ENCODE measurements at places on chromosomes 6 and 20.
A peak's percentile ranks its signal among the peaks of the same experiment; 100 is the strongest.

DNA sequence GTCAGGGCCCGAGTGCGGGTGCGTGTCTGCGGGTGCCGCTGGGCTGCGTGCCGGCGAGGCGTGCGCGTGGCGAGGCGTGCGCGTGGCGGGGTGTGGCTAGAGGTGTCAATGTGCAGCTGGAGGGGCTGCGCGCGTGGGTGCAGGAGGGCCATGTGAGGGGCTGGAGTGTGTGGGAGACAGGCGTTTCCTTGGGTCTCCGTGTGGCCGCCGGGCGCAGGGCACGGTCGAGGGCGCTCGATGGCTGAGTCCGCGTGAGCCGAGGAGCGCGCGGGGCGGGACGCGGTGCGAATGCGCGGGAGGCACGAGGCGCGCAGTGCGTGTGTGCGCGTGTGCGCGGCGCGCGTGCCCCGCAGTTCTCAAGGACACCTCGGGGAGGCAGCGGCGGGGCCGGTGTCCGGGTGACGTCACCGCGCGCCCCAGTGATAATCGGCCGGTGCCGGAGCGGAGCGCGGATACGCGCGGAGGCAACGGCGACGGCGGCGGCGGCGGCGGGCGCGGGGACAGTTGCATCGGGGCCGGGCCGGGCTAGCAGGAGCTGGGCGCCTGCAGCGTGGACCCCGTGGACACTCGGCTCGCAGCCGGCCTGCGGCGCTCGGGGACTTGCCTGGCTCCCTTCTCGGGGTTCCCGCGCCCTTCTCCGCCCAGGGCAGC is 38.7 kb downstream of the YTHDF1 start:
- no peak for DNase-seq

- DNase-seq = no peak
Measured at GRCh38 chr20:46575937-46576461, 25.5 kb upstream of the OCSTAMP start.

DNA sequence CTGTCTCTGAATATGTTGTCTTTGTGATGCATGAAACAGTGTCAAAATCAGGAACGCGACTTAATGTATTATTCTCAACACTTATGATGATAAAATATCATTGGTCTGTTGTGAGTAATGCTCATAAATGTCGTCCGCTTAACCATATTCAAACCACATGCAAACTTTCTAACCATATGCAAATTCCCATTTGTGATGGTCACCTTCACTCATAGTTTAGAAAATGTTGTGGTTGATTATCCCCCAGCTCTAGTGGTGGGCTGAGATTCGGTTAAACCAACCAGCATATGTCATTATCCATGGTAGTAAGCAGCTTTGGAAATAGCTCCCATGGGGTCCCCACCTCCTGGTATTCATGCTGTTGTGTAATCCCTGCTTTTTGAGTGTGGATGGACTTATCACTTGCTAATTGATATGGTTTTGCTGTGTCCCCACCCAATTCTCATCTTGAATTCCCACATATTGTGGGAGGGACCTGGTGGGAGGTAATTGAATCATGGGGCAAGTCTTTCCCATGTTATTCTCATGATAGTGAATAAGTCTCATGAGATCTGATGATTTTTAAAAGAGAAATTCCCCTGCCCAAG is 360.0 kb upstream of the TSHZ2 start:
- no peak for DNase-seq

DNA sequence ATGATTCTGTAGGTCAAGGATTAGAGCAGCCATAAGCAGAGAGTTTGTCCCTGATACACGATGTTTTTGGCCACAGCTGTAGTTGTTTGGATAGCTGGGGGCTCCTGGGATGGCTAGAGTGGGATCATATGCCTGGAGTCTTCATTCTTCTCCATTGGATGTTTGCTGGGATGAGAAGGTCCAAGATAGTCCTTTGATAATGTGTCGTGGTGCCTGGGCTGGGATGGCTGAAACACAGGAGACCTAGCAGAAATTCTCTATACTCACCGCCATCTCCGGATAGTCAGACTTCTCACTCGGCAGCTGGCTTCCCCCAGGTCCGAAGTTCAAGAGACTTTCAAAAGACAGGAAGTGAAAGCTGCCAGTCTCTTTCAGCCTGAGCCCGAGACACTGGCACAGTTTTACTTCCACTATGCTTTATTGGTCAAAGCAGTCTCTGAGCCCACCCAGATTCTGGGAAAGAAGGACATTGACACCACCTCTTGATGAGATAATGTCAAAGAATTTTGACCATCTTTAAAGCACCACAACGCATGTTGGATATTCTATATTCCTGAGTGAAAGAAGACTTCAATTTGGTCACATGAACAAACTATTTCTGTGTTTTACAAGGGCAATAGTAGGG is 16.0 kb downstream of the MARCKS start:
- no peak for DNase-seq

DNA sequence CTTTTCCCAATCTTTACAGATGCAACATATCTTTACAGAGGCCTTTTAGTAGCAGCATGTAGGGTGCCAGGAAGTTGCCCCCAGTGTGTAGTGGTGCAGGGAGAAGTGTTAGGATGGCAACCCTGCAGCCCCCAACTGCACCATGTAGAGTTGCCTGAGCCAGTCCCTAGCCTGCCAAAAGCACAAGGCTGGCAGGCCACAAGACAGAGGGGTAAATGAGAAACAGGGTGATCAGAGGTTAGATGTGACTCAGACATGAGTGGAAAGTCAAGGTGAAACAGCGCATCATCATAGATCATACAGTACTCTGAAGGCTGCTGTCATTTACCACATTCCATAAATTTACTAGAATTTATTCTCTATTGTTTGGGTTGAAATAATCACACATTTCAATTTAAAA is 467.5 kb downstream of the PRKN start:
- DNase-seq = no peak

GRCh38 chr20:59004493-59004762 is 2.6 kb downstream of the CTSZ start:
- no peak for DNase-seq

DNA sequence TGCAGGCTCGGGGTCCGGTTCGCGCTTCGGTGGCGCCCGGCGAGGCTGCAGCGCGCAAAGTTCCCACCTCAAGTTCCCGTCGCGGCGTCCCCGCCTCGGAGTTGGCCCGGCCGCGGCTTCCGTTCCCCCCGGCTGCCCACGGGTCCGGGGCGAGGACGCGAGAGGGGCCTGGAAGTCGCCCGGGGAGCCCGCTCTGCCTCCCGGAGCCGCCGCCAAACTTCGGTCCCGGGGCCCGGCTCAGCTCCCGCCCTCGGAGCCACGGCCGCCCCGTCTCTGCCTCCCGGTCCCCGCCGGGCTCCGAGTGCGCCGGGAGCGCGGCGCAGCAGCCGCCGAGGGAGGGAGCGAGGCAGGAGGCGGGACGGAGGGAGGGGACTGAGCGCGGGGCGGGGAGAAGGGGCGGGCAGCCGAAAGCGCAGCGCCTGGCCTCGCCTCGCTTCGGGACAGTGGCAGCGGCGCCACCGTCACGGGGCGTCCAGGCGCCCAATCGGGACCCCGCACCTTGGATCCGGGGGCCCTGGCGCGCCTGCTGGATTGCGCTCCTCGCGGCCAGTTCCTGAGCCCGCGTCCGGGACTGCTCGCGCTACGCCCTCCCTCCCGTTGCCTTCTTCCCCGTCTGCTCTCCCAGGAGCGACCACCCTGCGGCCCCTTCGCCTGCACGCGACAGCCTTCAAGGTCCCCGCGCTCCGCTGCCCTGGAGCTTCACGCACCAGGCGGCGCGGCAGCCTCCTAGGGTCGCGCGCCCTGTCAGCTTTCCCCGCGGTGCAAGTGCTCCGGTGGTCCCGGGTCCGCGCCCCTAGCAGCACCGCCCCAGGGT is at the start of gene KCNG1:
KCNG1 (minus strand) TSS at position 305 of the 814 bp plus-strand sequence. CDS start 12,769 bp downstream, outside the sequence.
- peak; percentile 69 for DNase-seq

DNA sequence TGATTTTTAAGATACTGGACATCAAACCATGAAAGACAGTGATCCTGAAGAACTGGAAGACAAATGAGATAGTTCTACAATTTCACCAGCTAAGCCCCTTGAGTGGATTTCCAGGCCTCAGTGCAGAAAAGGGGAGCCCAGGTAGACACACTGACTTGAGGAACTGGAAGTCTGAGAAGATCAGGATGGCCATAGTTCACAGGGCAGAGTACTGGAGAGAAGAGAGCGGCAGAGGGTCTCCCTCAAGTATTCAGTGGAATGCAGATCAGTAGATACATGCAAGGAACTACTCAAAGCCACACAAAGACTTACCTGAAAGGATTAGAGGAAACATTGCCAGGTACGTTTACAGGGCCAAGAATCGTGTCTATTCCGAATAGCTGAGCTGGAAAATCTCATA is 224.3 kb downstream of the LRFN2 start:
- no peak for DNase-seq

DNA sequence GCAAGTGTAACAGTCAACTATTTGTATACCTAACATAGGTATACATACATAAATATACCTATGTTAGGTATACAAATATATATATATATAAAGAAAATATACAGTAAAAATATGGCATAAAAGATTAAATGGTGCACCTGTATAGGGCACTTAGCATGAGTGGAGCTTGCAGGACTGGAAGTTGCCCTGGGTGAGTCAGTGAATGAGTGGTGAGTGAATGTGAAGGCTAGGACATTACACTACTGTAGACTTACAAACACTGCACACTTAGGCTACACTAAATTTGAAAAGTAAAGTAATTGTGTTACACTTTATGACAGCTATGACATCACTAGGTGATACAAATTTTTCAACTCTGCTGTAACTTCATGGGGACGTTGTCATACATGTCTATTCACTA is 65.6 kb downstream of the CDC5L start:
- DNase-seq = no peak

DNA sequence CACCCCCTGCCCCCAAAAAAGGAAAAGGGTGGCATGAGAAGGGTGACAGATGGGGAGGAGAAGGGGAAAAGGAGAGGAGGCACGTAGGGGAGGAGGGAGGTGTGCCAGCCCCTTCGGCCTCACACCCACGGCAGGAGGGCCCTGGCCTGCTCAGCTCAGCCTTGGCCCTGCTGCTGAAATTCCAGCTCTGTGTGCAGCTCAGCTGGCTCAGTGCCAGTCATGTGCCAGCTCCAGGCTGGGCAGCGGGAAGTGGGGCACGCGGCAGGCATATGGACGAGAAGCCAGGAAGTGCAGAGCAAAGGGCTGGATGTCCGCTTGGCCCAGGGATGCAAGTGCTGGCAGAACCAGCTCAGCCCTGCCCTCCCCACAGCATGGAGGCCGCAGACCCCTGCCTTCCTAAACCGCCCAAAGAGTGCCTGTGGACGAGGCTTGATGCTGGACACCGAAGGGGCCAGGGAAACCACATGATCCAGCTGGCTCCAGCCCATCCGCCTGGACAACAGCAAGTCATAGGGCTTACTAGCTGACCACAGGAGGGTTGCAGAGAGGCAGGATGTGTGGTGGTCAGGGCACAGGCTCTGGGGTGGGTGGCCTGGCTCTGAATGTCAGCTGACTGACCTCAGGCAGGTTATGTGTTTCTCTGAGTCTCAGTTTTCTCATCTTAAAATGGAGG is 60.2 kb downstream of the NOL4L start:
- no peak for DNase-seq

GRCh38 chr6:84344005-84344404 is 116.6 kb upstream of the CEP162 start:
- DNase-seq = no peak

- peak; percentile 45 for DNase-seq
Measured at GRCh38 chr6:3592371-3592941, 135.6 kb upstream of the SLC22A23 start.
